K562 (cell line): ENCODE measurements at places on chromosomes 4 and X. TPM values are rescaled to one million over a fixed set of nuclear protein-coding genes. Genes with fewer than 3 reads are reported as not detected.

GRCh38 chr4:54227256-54228055, 1.6 kb upstream of the PDGFRA start:
- H3K27ac ChIP-seq = no peak overlapping the region
- no peaks in the 10 kb centered on the region for H3K36me3 ChIP-seq
- no peak for DNase-seq
- peaks cover 72% of the 10 kb centered on the region for H3K27me3 ChIP-seq

TRIML2 gene
- total RNA-seq = 0.18 TPM in 1 of 2 replicates, not detected in the other

DNA sequence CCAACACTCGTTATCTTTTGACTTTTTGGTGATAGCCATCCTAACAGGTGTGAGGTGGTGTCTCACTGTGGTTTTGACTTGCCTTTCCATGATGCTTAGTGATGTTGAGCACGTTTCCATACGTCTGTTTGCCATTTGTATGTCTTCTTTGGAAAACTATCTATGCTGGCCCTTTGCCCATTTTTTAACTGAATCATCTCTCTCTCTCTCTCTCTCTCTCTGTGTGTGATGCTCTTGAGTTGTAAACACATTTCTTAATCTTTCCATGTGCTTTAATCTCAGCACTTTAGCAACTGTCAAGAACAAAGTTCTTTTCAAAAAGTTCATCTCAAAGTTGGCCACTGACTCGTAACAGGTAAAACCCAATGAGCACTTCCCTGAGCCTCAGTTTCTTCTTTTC, 10.5 kb downstream of the SORBS2 start:
- no peak overlapping the region for H3K4me3 ChIP-seq
- no peak for DNase-seq
- H3K27ac ChIP-seq = no peak overlapping the region
- peaks cover 13% of the 10 kb centered on the region for H3K27me3 ChIP-seq

DNA sequence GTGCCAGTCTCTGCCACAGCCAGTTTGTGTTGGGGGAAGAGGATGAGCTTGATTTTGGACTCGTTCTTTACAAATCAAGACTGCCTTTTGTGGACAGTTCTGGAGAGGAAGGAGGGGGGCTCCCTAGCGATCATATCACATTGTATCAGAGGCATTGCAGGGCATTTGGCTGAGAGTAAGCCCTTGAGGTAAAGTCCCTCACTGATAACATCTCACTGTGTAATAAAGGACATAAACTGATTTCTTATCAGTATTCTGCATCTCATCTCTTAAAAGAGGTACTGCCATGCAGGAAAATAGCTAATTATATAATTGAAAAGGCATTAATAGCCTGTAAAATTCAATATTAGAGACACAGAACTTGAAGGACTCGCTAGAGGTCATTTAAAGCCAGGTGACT, 6.1 kb upstream of the IGFBP7 start:
- DNase-seq = no peak
- no peak overlapping the region for H3K4me3 ChIP-seq
- H3K27me3 ChIP-seq = no peaks in the 10 kb centered on the region; the same call in 1 of the 2 replicates
- H3K36me3 ChIP-seq = no peaks in the 10 kb centered on the region
- no peaks in the 10 kb centered on the region for H3K4me1 ChIP-seq

ARL9 gene
- total RNA-seq = 0.11 and 0.22 TPM in 2 replicates

GRCh38 chr4:134935320-134935719, 733.7 kb upstream of the PABPC4L start:
- no peaks in the 10 kb centered on the region for H3K36me3 ChIP-seq
- no peaks in the 10 kb centered on the region for H3K4me1 ChIP-seq
- no peaks in the 10 kb centered on the region for H3K27me3 ChIP-seq
- H3K4me3 ChIP-seq = no peak overlapping the region

STBD1 gene
- 0.42 and 0.64 TPM in 2 replicates for total RNA-seq
